Common myeloid progenitor, CD34-positive (primary cell): ENCODE measurements at places on chromosomes 11 and 22.

GRCh38 chr11:110566577-110566976 lies 136.8 kb downstream of the FDX1 start:
- DNase-seq, result no peak

- peak; percentile 61 for DNase-seq
Measured at GRCh38 chr22:30279046-30279788, 10.1 kb downstream of the CASTOR1 start.

DNA sequence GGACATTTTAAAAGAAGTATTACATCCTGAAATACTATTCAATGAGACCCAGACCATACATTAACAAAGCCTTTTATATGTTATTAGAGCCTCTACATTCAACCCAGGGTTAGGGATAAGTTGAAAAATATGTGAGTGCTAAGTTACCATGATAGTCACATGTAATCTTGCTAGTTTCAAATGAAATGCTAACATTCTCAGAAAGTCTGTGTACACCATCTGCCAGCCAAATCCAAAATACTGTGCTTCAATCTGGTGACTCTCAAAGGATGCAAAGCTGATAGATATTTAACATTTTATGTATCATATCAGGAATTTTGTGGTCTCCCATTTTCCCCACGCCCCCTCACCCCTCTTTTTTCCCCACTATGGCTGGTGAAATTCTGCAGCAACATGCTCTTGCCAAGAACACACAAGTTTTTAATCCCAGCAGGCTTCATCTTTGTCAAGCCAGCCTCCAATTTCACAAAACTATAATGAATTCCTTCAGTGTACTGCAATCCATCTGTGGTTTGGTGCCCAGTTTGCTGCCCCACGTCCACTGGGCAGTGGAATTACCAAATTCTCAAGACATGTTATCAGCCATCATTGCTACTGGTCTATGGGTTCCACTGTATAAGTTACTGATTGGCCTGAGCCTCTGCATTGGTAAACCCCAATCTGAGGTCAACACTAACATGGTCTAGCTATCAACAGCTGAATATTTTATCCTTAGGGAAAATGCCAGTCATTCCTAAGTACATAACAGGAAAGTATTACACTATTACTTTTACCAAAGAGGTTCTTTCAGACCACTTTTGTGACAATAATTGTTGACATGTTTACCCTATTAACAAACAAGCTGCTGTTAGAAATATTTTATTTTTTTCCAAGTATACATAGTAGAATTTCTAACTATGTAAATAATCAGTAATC lies 1.5 kb upstream of the PICALM start:
- no peak for DNase-seq

GRCh38 chr22:17217179-17217578 lies 2.1 kb downstream of the ADA2 start:
- no peak for DNase-seq

DNA sequence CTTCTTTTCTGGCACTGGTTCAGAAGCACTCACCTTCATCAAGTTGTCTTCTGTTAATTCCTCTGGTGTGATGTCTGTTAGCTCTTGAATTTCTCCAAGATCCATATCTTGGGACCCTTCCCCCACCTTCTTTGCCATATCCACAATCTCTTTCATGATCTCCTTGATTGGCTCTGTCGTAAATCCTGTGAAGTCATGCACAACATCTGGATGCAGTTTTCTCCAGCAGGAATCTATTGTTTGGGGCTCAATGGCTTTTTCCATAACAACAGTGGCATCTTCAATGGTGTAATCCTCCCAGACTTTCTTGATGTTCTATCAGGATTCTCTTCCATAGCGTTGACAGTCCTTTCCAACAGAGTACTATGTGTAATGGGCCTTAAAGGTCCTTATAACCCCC lies 96.9 kb downstream of the CSTPP1 start:
- no peak for DNase-seq

- DNase-seq, result no peak
Measured at GRCh38 chr11:18222814-18223421, 13.7 kb downstream of the SAA4 start.

DNA sequence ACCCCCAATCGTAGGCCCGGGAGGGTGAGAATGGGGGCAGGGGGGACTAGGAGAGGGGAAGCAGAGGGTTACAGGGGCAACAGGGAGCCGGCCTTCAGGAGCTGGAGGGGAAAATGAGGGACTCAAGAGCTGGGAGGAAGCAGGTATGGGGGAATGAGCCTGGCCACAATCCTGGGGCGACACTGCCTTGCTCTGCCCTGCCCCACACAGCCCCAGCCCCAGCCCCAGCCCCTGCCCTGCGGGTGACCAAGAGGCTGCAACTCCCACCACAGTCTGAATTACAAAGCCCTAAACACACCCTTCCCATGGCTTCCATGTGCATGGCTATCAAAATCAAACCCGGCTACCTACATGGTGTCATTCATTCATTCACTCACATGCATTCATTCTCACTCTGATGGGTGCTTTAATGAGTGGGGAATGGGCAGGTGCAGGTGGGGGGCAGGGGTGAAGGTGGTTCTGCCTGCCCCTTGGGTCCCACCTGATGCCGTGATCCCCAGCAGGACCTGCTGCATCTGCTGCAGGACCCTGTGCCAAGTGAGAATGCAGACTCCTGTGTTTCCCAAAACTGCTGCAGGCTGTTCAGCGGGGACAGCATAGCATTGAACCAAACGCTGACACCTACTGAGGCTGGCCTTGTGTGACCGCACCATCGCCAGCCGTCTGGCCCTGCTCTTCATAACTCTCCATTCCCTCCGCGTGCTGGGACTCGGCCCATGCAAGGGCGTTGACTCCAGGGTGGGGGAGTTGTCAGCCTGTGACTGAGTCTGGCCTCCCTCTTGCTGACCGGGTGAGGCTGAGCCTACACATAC lies 9.5 kb upstream of the LINC01488 start:
- no peak for DNase-seq

DNA sequence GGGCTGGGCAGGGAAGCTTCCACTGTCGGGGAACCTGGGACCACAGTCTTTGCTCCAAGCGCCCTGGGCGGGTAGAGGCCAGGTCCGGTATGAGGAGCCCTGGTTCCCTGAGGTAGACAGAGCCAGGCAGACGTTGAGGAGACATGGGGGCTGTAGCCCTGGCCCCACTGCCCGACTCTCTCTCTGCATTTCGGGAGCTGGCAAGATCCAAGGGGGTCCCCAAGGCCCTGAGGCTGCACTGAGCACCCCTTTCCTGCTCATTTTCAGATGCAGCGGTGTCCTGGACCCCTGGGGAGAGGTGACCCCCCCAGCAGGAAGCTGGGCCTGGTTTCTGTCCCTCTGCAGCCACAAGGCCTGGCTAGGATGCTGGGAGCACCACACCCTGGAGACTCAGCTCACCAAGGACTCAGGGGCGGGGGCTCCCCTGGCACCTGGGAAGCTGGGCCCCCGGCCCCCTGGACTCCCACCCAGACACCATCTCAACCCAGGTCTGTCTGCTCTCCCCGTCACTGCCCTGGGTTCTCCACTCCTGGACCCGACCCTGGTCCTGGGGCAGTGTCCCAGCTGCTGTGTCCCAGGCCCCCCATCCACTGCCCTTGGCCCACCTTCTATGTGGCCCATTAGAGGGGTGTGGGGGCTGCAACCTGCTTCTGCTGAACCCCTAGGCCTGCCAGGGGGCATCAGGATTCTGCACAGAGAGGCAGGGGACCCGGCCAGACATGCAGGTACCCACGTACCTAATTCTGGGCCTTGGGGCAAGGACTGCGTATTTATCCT lies 15.0 kb upstream of the MUC6 start:
- DNase-seq, result no peak

GRCh38 chr11:83007909-83008580 lies 63.7 kb downstream of the RAB30 start:
- DNase-seq, result peak; percentile 49

- DNase-seq, result no peak
Measured at GRCh38 chr22:43990044-43990443, 34.1 kb upstream of the PARVB start.

DNA sequence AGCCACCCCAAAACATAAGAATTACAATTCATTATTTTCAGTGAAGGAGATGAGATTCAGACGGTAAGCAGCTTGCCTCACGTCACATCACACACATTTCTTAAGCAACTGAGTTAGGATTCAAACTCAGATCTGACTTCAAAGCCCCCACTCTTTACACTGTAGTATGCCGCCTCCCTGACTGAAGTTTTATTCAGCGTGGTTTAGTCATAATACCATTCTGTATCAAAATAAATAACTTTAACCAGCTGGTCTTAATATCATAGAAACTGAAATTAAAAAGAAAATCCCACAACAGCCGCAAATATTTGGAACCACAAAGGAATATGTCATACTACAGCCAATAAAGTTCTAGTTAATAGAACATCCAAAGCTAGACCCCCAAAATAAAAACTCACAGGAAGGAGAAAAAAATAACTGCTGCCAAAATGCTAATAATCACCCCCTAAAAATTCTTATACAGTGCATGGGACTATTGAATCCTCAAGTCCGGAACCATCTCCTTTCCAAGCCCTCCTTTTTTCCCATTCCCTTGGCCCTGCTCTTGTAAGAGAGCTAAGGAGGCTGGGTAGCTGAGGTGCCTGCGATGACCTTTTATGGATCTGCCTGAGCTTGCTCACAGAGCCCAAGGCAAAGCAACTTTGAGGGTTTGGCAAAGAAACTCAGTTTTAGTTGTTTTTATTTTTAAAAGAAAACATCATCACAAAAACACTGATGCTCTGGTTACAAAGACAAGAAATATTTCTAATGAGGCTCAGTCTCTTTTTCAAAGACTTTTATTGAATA lies 334.5 kb downstream of the TTC28 start:
- DNase-seq, result no peak

DNA sequence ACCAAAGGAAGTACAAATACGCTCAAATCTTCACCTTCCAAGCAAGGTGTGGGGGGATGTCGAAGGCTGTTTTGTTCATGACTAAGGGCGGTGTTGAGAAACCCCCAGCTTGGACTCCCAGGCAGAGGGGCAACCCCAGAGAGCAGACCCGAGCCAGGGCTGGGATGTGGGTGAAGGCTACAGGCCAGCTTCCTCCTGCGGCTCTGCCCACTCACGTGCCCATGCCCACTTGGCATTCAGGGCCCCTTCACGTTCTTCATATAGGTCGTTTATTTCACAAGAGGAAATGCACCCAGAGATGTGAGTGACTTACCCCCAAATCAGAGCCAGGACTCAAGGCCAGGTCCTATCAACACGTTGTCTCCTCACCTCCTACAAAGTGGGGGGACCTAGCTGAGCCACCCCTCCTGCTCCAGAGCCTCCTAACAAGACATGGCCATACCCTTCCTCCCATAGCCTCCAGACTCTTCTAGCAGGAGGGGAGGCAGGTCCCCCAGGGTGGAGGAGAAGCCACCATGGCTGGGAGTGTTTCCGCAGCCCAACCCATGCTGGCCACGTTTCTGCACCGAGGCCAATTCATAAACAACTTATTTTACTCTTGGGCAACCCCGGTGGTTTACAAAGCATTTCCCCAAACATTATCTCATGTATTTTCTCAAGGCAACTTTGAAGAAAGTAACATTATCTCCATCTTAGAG lies 22.0 kb downstream of the TMEM184B start:
- no peak for DNase-seq

DNA sequence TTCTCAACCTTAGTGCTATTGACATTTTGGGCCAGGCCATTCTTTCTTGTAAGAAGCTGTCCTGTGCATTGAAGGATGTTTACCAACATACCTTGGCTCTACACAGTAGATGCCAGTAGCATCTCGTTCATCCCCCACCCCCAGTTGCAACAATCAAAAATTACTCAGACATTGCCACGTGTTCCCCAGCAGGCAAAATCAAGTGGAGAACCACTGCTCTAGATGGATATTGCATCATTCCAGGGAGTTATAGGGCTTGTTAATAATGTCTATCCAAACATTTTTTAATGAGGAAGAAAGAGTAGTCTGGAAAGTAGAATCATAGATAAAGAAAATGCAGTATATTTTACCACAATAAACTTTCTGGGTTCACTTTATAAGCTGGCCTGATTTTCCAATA lies 64.1 kb downstream of the PRMT3 start:
- peak; percentile 24 for DNase-seq

DNA sequence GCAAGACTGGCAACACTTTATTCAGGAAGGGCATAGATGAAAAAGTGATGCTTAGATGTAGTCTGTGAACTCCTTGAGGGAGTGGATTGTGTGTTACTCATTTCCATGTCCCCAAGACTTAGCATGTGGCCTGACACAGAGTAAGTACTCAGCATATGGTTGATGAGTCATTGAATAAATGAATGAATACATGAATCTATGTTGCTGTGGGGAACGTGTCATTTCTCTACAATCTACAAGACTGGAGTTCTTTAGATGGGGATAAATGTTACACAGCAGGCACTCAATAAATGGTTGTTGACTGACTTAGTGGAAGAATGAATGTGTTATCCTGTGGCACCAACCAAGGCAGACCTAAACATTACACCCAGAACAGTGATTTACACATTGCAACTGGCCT lies 17.9 kb downstream of the BPIFC start:
- DNase-seq, result peak; percentile 7

DNA sequence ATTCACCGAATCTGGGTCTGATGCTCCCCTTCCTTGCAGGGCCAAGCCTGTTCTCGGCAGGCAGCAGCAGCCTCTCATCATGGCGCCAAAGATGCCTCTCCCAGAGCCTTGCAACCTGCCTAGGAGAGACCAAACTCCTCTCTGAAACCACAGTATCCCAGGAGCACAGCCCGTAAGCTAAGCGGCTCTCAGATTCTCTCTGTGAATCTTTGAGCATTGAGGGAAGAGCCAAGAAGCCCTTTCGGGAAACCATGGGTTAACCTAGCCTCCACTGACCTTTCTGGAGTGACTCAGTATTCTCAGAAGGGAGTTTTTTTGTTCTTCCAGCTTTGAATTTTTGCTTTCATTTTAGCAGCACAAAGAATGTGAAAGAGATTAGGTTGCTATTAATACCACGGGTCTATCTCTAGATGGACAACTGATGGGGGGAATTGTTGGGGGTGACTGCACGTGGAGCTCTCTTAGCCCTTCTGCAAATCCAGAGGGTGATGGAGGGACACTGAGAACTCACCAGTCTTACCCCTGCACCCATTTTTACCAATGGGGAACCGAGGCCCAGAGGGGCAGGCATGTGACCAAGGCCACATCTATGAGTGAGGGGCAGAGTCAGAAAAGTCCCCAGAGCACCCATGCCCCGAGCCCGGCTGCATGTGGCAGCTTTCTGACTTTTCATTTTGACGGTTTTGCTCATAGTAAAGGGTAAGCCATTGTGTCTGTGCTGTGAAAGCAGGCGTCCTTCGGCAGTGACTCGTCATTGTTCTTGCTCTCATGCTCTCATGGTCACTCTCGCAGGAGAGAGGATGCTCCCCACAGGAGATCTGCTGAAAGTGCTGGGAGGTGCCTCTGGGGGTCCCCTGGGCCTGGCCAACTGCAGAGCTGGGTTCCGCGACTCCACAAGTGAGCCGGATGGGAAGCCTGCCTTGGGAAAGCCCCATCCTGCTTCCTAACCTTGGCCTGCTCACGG lies 36.0 kb downstream of the IRAG1 start:
- peak; percentile 80 for DNase-seq

GRCh38 chr11:123760894-123761293 lies 6.6 kb upstream of the OR6X1 start:
- no peak for DNase-seq

GRCh38 chr22:22935056-22935545 lies 47.5 kb downstream of the IGLL5 start:
- DNase-seq, result no peak

GRCh38 chr11:77395460-77396173 lies 78.3 kb downstream of the PAK1 start:
- DNase-seq, result no peak
